ENCODE measurements at places on chromosomes 4 and X. TPM values are rescaled to one million over a fixed set of nuclear protein-coding genes. Genes with fewer than 3 reads are reported as not detected.

GRCh38 chrX:33434256-33435092, 223.1 kb upstream of the DMD start:
- peak; percentile 8 for DNase-seq

- DNase-seq: no peak
Measured at GRCh38 chr4:10694828-10695209, 10.3 kb upstream of the CLNK start.

SLC6A14 gene
- total RNA-seq: not detected

- no peak for DNase-seq
Measured at GRCh38 chr4:53365121-53365485, 758 bp downstream of the SCFD2 start.

MAGEB1 gene
- not detected for total RNA-seq

DNA sequence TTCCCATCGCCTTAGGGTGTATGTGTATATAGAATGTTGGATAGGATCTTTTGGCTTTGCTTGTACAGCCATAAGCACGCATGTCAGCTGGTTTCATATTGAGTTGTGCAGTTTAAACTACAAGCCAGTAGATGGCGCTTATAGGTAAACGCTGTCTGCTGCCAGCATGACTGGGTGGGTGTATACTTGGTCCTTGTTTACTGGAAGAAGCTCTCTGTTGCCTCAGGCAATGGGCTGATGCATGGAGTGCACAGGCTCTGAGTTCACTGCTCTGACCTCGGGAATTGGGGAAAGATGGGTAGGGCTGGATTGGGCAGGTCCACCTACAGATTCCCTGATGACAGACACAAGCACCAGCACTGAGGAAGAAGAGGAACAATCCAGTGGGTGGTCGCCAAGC, 831.5 kb downstream of the STIM2 start:
- DNase-seq: no peak

- DNase-seq: no peak
Measured at GRCh38 chrX:68999356-68999755, 165.9 kb downstream of the PJA1 start.

- no peak for DNase-seq
Measured at GRCh38 chr4:74410272-74410671, 34.7 kb upstream of the AREG start.

- no peak for DNase-seq
Measured at GRCh38 chrX:9890681-9891091, 76.5 kb upstream of the CLDN34 start.
